Activated CD4-positive, alpha-beta T cell treated with anti-CD3 and anti-CD28 coated beads for 4 hours (primary cell): ENCODE measurements at places on chromosomes 2 and 18.
A peak's percentile ranks its signal among the peaks of the same experiment; 100 is the strongest.

DNA sequence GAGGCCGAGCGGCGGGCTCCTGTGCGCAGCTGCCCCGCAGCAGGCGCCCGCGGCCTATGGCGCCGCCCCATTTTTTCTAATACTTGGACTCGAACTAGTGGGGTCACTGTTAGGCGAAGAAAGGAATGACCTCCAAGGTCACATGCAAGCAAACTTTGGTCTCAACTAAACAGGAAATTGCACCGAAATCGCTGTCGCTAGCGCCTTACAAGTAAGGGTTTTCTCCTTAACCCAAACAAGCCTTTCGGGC lies 339 bp downstream of the ACAA2 start:
- DNase-seq: no peak

GRCh38 chr18:24669502-24669901 lies 209.1 kb downstream of the HRH4 start:
- DNase-seq: no peak

DNA sequence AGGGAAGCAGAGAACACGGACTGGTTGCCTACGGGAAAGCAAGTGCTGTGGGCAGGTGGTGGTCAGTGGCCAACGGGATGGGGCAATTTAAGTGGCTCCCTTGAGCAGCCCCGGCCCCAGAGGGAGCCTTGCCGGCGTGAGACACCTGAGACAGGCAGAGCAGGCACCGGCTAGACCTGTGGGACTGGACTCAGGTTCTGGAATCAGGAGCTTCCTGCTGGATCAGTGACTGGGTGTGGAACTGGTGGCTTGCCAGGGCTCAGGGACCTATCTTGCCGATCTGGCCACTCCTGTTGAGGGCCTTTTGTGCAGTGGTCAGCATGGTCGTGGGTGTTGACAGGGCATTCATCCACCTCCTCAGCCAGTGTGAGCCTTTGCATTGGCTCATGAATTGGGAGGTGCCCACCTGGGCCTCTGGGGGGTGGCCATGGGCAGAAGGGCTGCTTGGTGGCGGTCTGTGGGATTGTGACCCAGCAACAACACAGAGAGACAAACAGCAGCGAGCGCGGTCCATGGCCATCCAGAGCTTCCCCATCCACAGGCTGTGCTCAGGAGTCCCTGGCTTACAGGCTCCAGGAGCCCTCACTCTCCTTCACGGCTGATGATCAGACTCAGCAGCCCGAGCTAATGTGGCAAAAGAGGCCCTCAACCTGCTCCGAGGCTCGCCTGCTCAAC lies 85.4 kb upstream of the ZNF516 start:
- no peak for DNase-seq

GRCh38 chr18:45690975-45691815 lies 32.8 kb upstream of the SLC14A1 start:
- peak; percentile 66 for DNase-seq

DNA sequence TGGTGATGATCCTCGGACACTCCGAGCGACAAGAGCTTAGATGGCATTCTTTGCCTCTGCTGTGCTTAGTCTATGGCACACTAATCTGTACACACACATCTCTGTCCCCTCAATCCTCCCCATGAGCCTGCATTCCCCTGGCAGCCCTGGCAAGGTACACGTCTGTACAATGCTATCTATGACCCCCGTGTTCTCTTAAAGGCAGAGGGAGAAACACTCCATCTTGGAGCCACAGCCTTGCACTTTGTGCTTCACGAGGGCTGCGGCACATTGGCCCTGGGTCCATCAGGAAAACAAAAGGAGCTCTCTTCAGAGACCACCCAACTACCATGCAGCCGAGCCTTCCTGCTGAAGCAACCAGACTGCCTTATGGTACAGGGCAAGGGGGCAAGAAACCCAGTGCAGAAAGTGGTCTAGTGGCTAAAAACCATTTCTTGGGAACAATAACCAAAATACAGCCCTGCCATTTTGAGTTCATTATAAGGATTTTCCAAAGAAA lies 42.5 kb downstream of the STEAP3 start:
- DNase-seq: no peak

GRCh38 chr18:30679285-30679930 lies 363.1 kb downstream of the DSC3 start:
- DNase-seq: no peak

DNA sequence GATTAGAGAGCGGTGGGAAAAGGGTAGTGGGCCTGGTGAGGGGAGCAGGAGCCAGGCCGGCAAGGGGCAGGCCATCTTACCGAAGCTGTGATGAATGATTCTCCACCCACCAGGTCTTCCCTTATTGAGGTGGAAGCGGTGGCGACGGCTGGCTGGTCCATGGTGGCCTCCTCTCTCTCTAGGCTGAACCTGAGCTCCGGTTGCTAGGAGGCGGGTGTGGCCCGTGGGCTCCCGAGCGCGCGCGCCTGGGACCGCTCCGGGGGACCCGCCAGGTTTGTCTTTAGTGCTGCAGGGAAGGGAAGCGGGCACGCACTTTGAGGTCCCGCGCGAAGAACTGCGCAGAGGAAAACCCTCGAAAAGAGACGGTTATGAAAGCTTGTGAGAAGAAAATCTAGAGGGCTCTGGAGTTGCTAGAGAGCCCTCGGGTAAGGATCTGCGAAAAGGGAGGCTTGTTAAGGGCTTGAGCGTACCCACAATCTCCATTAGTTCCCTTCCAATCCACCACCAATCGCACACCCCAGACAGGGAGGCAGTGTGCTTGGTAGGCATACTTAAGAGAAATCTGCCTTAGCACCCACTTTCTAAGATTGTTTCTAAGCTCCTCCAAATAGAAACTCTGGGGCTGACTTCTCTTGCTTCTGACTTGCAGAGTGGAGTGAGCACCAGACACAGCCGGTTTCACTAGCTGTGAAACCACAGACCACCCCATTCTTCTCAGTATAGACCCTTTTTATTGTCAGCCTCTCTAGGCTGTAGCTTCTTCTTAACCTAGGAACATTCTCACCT lies at the start of gene STPG4:
TSS of gene STPG4 (minus strand) at position 218 of the 786 bp plus-strand sequence. CDS start at position 161, 57 bp downstream.
- no peak for DNase-seq

DNA sequence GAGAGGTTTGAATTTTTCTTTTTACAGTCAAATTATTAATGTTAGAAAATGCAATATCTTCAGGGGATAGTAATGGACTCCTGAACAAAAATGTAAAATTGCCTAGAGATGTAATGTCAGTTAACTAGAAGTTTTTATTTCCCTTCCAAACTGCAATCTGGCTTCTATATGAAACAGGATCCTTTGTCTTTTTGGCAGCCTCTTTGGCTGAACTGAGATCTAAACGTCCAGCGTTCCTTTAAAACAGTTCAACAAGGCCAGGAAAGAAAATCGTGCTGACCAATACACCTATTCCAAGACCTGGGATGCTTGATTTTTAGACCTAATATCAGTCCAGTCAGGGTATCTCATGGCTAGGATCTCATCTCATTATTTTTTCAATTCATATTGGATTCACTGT lies 245.5 kb downstream of the FIGN start:
- DNase-seq: no peak

DNA sequence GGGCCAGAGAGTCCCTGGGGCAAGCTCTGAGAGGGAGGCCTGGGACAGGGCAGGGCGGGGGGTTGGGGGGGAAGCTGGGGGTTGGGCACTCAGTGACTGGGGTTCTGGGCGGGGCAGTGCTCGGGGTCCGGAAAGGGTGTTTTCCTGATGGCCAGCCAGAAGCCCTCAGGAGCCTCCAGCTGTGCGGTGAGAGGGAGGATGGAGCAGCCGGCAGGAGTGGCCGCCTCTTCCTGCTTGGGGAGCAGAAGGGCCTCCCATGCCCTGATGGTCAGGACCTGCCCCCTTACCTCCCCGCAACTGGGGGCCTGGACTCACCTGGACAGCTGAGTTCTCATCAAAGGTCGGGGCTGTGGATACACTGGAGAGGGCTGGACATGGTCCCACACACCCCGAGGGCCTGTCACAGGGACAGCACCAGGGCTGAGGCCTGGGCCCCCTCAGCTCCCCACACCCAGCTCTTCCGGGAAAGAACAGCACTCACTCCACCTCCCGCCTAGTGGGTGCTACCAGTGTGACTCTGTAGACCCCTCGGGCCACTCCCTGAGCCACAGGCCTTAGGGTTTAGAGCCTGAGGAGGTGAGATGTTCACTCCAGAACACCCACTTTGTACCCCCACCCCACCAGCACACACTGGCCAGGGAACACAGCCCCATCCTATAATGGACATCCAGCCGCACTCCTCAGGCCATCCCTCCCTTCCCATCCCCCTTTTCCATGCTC lies 6.7 kb downstream of the SFTPB start:
- no peak for DNase-seq

GRCh38 chr2:3040496-3041140 lies 337.0 kb downstream of the EIPR1 start:
- no peak for DNase-seq

DNA sequence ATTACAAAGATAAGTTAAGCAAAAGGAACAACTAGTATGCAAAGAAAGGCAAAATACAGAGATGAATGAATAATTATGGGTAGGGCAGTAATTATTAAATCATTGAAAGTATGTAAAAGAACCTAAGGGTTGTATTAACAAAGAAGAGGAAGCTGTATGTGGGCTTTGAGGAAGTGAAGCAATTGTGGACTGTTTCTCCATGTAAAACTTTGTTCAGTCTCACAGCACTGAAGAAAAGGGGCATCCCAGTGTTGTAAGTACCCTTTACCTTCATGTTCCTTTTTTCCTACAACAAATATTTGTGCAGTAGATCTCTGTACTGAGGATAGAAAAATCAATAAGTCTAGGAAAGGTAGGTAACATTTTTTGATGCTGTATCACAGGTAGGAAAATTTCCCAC lies 388.7 kb upstream of the NRP2 start:
- DNase-seq: no peak

GRCh38 chr2:234847364-234847635 lies 104.5 kb upstream of the SH3BP4 start:
- no peak for DNase-seq

DNA sequence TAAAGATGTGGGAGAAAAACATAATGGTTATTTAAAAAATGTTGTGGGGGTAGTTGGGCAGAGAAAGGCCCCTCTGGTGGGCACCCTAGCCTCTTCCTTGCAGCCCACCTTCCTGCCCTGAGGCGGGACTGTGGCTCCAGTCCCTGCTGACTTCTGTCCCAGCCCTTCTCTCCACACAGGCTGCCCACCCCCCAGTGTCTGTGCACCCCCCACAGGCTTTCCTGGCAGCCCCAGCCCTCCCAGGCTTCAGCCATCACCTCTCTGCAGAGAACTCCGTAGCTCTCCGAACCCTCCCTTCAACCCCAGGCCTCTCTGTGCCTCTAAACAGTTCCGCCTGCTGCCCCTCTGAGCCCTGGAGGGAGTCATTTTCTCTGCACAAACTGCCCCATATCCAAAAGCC lies 75.4 kb downstream of the DYSF start:
- DNase-seq: no peak

- DNase-seq: no peak
These were observed 40.5 kb downstream of the MYO5B start for GRCh38 chr18:50154420-50154819.

DNA sequence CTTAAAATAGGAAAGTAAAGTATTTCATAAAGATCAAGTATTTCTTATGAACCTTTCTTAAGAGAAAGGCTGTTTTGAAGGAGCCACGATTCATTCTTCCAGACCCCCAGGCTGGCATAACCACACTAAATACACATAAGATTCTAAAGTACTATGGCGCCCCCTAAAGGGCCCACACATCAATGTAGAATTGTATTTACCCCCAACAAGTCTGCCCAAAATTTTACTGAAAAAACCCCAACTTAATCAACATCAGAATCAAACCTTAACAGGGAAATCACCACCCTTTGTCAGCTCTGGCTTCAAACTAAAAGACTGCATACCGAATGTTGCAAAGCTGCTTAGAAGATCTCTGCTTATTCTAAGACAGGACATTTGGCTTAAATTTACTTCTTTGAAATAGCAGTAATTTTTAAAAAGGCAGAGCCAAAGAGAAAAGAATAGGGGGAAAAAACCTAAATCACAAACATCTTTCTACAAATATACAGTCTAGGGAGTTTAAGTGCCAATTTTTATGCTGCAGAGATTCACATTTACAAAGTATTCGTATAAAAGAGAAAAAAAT lies 20.4 kb upstream of the BCL2 start:
- peak; percentile 42 for DNase-seq

- no peak for DNase-seq
These were observed 214.6 kb upstream of the CXCR4 start for GRCh38 chr2:136332436-136333095.

GRCh38 chr2:109644571-109645275 lies 30.6 kb downstream of the SOWAHC start:
- DNase-seq: no peak

DNA sequence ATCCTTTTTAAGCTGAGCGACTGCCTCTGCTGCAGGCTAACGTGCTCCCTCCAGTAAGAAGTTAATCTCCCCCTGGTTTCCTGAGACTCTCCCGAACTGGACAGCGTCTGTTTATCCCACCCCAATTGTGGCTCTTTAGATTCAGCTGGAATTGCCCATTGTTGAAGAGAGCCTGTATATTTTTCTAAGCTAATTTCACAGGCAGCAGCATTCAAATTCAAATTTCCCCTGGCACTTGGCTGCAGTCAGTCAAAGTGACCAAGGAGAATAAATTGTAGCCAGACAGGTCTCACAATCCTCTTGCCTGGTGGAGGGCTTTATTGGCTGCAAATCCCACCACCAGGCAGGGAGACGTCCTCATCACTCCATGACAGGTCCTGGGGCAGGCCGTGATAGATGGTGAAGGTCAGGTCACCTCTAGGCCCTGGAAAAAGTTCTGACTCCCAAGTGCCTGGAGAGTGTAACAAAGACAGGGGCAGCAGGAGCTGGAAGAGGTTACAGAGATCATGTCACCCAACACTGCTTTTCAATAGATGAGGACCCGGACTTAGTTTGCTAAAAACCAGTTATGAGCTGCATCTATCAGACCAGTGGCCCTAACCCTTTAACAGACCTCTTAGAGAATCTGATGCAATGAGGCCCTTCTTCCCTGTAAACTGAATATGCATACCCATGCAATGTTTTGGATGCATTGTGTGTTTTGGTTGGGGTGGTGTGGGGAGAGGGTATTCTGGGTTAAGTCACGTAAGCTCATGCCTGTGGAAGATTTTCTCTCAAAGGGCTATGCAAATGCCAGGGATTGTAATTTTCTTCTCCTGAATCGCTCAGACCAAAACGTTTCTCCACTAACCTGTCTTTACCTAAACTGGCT lies 32.3 kb upstream of the C18orf32 start:
- DNase-seq: no peak

DNA sequence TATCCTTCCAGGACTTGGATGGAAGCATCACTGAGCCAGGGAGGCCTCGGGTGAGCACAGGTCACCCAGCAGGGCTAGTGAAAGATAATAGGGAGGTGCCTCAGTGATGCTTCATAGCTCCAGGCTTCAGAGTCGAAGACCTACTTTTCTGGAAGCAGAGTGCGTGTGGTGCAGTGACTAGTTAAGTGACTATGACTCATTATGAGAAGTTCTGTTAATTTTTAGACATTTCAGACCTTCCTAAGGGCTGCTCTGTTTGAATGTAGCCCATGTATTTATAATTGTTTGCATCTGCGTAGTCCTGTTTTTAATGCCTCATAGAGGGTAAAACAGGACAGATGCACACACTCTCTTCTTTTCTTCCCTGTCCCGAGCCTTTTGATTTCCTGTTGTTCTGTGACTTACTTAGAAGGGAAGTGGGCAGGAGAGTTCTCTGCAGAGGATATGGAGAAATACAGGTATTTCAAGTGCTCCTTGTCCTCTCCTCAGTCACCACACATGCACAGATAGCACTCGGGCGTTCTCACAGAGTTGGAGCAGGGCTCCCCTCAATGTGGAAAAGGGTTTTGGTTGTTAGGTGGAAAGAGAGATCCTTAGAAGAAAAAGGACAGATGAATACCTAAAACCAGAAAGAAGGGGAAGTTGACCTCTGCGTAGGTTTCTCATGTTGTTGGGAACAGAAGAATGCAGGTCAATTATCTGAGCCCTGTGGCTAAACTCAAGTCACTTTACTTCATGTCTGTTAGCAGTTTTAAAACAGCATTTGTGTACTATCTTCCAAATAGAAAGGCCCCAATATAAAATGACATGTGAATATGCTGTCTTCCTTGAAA lies 34.7 kb downstream of the RALB start:
- DNase-seq: peak; percentile 20
